ENCODE measurements at places on chromosomes 1 and 21.
A peak's percentile ranks its signal among the peaks of the same experiment; 100 is the strongest.

- DNase-seq = no peak
These were observed 92.0 kb downstream of the MIS18A start for GRCh38 chr21:32186804-32187203.

DNA sequence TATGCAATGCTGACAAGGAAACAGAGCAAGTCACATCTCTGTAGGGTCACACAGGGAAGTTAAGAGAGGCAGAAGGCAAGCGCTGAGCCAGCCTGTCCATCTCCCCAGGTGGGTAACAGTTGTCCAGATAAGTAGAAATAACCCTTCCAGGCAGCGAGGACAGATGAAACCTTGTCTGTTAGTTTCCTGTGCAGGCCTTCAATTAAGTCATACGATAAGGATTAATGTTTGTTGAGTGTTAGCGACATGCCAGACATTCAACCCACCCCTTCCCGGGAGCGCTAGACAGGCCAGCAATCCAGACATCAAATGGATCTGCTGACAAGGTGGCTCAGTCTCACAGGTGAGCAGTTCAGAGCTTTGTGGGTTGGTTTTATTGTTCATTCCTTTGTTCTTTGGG is 221.5 kb upstream of the FMN2 start:
- no peak for DNase-seq

DNA sequence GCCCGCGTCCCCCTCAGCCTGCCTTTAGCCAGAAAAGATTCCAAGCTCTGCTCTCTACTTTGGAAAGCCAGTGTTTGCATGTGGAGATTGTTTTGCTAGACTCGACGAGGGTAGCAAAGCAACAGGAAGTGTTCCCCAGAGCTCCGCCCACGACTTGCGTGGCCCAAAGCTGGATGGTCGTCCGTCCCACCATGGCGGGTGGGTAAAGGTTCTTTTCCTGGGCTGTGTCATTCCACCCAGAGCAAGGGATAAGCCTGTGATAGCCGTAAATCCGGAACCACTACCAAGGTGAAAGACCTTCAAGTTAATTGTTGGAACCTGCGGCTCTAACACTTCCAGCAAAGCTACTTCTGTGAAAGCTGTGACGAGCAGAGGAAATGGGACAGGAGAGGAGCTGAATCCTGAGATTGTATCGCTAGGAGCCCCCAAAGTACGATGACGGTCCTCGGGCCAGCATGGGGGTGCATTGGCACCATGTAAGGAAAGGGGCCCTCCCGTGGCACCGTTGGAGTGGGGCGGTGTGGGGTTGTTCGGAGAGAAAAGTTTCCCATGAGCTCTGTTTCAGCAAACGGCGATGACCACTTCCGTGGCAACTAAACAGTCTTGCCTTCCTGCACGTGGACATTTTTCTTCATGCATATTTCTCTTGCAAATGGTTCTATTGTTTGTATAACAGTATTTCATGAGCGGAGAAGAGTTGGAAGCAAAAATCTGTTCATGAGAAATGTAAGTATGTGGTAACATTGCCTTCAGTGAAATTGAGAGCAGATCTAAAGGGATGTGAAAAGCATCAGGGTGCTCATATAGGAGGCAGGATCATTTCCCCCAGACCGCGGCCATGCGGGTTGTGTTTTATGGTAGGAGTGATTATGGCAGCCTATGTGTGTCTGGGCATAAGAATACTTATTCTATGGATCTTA is 8.4 kb downstream of the MX2 start:
- no peak for DNase-seq

DNA sequence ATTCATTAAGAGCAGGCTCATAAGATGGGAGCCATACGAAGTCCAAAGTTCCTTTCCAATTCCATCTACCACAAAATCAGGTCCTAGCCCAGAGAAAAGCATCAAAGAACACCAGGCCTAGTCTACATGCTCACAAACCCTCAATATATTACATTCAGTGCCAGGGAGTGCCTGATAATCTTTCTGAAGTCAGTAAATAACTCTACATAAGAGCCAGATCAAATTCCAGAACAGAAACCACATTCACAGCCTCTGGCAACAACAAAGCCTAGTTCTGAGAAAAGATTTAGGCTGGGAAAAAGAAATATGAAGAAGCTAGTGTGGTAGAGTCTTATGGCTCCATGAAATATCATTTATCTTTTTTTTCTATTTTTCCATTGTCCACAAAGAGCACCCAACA is 40.5 kb upstream of the RBBP5 start:
- no peak for DNase-seq

DNA sequence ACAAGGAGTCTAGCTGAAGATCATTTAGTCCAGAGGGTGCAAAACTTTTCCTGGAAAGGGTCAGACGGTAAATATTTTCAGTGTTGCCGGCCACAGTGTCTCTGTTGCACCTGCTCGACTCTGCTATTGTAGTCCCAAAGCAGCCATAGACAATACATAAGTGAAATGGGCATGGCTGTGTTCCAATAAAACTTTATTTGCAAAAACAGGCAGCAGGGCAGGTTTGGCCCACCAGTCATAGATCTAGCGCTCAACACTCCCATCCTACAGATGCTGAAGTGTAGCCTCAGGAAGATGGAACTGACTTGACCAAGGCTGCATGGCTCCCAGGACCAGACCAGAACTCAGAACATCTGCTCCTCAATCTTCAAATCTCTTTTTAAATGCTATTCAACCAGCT is 46.2 kb upstream of the CLDN14 start:
- no peak for DNase-seq

GRCh38 chr1:110084227-110085078 is 14.0 kb upstream of the ALX3 start:
- peak; percentile 30 for DNase-seq

- no peak for DNase-seq
These were observed 163.3 kb downstream of the SLC35F3 start for GRCh38 chr1:234067581-234068337.

DNA sequence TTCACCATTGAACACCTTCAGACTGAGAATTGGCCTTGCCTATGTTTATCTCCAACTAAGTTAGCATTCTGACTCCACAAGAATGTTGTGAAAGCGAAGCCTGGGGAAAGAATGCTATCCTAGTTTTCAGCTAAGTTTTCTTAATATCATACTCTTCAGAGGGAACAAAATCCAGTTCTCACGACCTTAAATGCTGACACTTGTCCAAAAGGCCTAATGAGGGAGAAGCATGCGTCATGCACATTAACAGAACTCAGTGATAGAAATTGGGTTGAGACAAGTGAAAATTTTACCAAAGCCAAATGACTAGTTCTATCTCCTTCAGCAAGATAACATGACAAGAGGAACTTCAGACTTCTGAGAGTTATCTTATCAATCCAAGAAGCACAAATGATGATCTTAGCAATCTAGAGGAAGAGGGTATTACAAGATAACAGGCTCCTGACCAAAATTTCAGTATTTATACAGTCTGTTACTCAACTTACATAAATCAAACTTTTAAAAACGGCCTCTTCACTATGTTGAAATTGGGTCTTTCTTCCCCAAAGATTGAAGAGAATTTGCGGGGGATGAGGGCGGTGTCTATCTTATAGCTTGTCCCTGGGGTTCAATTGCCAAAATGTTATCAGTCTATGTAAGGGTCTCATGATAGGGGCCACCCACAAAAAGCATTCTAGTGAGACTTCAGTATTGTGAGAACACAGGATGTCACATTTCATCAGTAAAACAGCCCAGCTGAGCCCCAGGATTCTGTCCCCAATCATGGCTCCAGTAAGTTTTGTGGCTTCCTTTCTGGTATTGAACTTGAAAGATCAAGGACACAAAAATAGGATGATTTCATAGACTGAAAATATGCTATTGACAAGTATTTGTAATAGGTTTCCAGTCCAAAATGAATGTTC is 26.5 kb upstream of the SLC45A3 start:
- no peak for DNase-seq

DNA sequence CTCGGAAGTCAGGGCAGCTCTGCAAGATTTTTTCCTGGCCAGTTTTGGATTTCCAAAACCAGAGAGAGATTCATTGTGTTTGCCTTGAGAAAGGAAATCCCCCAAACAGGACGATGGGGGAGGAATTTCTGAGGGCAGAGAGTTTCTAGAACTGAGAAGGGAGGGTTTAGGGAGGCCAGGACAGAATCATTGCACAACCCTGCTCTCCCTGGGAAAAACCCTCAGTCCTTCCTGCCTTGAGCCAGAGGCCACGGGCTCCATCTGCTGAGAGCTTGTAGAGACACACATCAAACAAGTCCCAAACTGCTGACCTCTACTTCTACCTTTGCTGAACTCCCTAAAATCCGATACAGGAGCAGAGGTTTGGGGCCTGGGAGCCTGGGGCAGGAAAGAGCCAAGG is 99.7 kb downstream of the NMNAT2 start:
- no peak for DNase-seq

DNA sequence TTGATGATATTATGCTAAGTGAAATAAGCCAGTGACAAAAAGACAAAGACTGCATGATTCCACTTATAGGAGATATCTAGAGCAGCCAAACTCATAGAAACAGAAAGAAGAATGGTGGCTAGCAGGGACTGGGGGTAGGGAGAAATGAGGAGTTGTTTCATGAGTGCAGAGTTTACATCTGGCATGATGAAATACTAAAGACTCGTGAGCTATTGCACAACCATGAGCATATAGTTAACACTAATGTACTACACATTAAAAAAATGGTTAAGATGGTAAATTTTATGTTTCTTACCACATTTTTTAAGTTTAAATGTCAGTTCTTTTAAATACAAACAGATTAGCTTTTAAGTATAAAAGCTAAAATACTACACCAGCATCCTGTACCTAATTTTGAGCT is 57.8 kb downstream of the ESRRG start:
- DNase-seq = no peak

DNA sequence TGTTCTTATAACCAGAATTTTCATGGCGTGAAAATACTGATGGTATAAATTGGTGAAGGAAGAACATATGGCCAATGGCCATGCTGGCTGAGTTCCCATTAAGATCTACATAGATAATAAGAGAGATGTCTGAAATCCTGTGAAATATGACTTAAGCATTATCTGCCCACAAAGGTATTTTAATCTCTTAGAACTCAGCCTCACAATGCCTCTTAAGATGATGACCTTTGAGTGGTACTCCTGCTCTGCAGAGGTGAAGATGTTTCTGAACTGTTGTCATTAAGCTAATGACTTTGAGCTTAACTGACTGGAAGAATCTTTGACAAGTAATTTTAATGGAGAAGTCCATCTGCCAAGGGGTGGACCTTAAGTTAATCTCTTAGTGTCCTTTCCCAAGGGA is 148.7 kb downstream of the ZNF326 start:
- no peak for DNase-seq

GRCh38 chr1:204836856-204837255 is 33.8 kb upstream of the NFASC start:
- no peak for DNase-seq

- DNase-seq = peak; percentile 26
These were observed 5.5 kb downstream of the EFNA3 start for GRCh38 chr1:155083865-155084721.

DNA sequence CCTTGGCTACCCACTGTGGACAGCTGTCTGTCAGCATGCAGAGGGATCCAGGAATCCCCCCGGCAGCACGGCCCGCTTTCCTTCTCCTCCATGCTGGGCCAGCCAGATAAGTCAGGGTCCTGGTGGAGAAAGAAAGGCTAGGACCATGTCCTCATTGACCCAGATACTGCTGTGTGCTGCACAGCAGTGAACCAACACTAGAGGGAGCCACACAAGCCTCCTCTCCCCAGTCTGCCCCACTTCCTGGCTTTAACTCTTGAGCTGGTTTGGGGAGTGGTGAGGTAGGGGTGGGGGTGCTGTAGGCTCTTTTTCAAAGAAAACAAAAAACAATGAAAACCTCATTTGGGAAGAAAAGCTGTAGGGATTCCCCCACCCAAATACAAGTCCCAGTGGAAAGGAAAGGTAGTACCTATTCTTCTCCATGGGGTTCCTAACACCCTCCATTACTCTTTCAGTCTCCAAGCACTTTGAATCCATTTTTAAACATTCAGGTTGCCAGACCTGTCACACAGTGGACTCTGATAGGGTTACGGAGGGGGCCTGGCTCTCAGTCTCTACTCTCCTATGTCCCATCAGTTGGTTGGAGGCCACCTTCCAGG is 84.9 kb upstream of the CD1D start:
- DNase-seq = no peak

GRCh38 chr1:160662910-160663309 is 16.1 kb upstream of the SLAMF1 start:
- peak; percentile 16 for DNase-seq

GRCh38 chr1:83583351-83584014 is 415.4 kb downstream of the TTLL7 start:
- DNase-seq = no peak

- no peak for DNase-seq
These were observed 6.9 kb downstream of the FOXJ3 start for GRCh38 chr1:42328047-42328625.

- no peak for DNase-seq
These were observed 76.7 kb upstream of the CASZ1 start for GRCh38 chr1:10873189-10873588.

DNA sequence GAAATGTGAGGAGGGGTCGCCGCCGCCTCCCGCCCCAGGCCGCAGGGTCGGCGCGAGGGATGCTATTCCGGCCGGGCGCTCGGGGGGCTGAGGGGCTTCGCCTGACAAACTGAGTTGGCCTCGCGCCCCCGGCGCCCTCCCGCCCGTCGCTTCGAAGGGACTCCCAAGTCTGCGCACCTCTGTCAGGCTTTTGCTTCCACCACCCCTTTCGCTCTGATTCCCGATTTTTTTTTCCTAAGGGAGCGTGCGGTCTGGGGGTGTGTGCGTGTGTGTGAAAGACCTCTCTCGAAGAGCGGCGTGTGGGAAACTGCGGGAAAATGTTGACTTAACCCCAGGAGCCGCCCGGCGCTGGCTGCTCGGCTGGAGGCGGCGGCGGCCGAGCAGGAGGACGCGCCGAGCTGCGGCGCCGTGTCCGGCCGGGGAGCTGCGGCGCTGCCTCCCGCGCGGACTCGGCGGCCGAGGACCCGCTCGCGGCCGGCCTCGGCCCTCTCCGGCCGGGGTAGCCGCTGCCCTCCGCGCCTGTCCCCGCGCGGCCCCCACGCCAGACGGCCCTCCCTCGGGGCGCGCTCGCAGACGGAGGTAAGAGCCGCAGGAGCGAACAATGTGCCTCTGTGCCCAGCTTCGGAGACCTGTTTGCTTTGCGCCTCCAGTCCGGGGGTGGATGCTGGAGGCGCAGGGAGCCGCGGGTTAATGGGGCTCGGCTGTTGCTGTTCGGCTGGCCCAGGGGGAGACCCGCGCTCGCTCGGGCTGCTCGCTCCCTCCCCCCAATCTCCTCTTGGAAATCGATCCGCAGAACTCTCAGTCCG is 1.1 kb downstream of the ADGRL2 start:
- DNase-seq = no peak

- DNase-seq = peak; percentile 66
These were observed 20.5 kb downstream of the RCSD1 start for GRCh38 chr1:167650269-167651160.

GRCh38 chr1:14667651-14667984 is 69.1 kb downstream of the KAZN start:
- DNase-seq = no peak

All from GDM1 (cell line).